Ovary (tissue), 10 donors: ENCODE measurements at places on chromosomes 7 and 10. TPM values are rescaled to one million over a fixed set of nuclear protein-coding genes. Genes with fewer than 3 reads are reported as not detected.

Gene SLC26A4
- polyA plus RNA-seq, result 0.33 TPM

Gene SPDYE1
- not detected for polyA plus RNA-seq

Gene DNAH11
- 0.58 TPM for polyA plus RNA-seq

Gene KIF11
- polyA plus RNA-seq, result 1.4 TPM

Gene AMPH
- 4.5 TPM for polyA plus RNA-seq

Gene SDHAF3
- 13.1 TPM for polyA plus RNA-seq

Gene SPAG6
- 0.04 TPM for polyA plus RNA-seq

Gene MALRD1
- 1.5 TPM for polyA plus RNA-seq

Gene MUC3A
- 0.16 TPM for polyA plus RNA-seq

Gene ZNF316
- polyA plus RNA-seq, result 11.5 TPM

Gene ZNF679
- not detected for polyA plus RNA-seq

Gene CYP3A5
- polyA plus RNA-seq, result 0.45 TPM

Gene SRRM3
- polyA plus RNA-seq, result 2.0 TPM

Gene C7orf25
- polyA plus RNA-seq, result 6.2 TPM

Gene SRGN
- polyA plus RNA-seq, result 67.3 TPM

Gene IFIT1
- polyA plus RNA-seq, result 23.0 TPM

Gene CALHM3
- polyA plus RNA-seq, result not detected
